RPMI7951 (cell line): ENCODE measurements at places on chromosomes 16 and 17. TPM values are rescaled to one million over a fixed set of nuclear protein-coding genes. Genes with fewer than 3 reads are reported as not detected.

- no peak for DNase-seq
Measured at GRCh38 chr16:50588276-50588675, 40.1 kb downstream of the NKD1 start.

SLC39A11 gene
- total RNA-seq, result 7.6 and 7.9 TPM in 2 replicates

KIF2B gene
- total RNA-seq, result not detected in 2 replicates

- DNase-seq, result no peak
Measured at GRCh38 chr17:40551879-40552768, 13.1 kb downstream of the CCR7 start.

HID1 gene
- 0.10 and 0.60 TPM in 2 replicates for total RNA-seq

- DNase-seq, result no peak
Measured at GRCh38 chr17:65058146-65058545, 1.6 kb upstream of the GNA13 start.

FZD2 gene
- total RNA-seq, result 4.7 and 6.6 TPM in 2 replicates

- no peak for DNase-seq
Measured at GRCh38 chr16:14405611-14406537, 224.2 kb downstream of the PARN start.

GRCh38 chr16:81335669-81336068 is 20.9 kb downstream of the GAN start:
- no peak for DNase-seq

DNA sequence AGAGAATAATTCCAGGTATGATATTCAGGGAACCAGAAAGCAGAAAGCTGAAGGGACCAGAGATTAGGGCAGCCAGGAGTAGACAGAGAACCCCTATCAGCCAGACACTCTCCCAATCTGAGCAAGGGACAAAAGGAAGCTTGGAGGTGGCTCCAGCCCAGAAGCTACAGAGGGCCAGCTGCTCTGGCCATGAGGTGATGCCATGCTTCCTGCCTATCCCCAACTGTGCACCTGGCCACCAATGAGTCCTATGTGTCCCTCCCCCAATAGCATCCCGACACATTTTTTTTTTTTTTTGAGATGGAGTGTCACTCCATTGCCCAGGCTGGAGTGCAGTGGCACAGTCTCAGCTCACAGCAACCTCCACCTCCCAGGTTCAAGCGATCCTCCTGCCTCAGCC is 30.0 kb downstream of the NSMCE1 start:
- DNase-seq, result no peak

RFWD3 gene
- 37.5 and 44.9 TPM in 2 replicates for total RNA-seq

- no peak for DNase-seq
Measured at GRCh38 chr16:8847145-8847544, 21.7 kb downstream of the CARHSP1 start.

GRCh38 chr16:85712801-85713200 is 24.0 kb upstream of the GINS2 start:
- no peak for DNase-seq

GRCh38 chr16:2339521-2340484 is 725 bp downstream of the ABCA3 start:
- DNase-seq, result peak; percentile 14

DNA sequence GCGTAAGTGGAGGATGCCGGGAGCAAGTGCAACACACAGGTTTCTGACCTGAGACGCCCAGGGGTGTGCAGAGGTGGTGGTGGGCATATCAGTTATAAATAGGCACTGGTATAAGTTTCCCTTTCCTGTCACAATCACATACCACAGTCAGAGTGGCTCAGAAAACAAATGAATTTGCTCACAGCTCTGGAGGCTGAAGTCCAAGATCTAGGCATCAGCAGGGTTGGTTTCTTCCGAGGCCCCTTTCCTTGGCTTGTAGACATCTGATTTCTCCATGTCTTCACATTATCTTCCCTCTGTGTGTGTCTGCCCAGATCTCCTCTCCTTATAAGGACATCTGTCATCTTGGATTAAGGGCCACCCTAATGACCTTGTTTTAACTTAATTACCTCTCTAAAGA is 250.5 kb upstream of the TNRC6C start:
- no peak for DNase-seq

- no peak for DNase-seq
Measured at GRCh38 chr16:52597772-52598483, 51.0 kb upstream of the TOX3 start.

TTC19 gene
- 17.7 and 19.8 TPM in 2 replicates for total RNA-seq

DNA sequence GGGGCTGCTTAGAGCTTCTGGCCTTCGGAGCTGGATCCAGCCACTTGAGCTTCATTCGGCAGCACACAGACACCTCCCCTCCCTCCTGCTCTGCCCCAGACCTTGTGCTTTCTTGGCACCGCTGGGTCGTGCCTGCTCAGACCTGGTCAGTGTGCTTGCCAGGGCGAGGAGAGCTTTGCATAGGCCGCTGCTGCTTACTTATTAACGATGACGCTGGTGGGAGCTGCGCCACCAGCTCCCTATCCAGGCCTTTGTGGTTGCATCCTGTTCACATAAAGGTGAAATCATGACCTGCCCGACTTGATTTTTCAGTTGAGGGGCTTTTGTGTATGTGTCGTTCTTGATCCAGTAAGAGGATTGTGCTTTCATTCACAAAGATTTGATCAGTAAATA is 101.1 kb downstream of the MSI2 start:
- no peak for DNase-seq

DNA sequence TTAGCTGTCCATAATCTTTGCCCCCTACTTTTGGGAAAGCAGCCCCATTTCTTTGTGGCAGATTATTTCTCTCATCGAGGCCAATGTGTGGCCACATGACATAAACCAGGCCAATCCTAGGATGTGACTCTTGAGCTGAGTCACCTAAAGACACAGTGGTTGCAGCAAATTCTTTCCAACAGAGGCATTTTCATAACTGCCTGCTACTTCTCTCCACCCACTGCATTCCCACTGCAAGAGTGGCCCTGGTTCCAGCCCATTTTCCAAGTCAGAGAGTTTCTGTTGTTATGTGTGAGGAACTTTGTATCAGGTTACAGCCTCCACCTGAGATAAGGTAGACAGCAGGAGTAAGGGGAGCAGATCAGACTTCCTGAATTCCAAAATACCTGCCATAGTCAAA is 195.2 kb downstream of the RGS9 start:
- peak; percentile 43 for DNase-seq

- no peak for DNase-seq
Measured at GRCh38 chr17:17206913-17207335, 791 bp upstream of the PLD6 start.

- DNase-seq, result peak; percentile 74
Measured at GRCh38 chr16:24491731-24492130, 47.6 kb upstream of the RBBP6 start.

DNA sequence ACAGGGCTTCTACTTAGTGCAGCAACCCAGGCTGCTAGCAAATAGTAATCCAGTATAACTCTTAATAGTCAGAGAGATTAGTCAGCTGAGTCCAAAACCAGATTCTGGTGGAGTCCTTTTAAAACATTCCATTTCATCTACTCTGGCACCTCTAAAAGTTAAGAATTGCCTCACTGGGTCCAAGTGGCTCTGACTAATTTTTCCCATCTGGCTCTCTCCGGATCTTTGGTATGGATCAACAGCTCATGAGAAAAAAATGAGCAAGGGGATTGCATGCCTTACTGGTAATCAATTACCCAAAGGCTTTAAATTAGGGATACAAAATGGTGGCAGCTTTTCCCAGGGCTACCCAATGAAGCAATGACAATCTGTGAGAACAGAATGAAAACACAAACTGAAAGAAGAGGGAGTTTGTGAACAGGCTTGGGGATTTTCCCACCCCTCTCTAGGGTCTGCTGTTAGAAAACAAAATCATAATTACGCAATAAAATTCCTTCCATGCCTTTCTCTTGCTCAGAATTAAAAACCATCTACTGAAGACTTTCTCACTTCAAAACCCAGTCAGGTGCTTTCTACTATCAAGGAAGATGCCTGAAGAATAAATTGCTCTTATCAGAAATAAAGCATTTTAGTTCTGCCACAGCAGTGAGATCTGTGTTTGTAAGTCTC is 84.6 kb upstream of the PMFBP1 start:
- DNase-seq, result peak; percentile 65

- no peak for DNase-seq
Measured at GRCh38 chr16:1545044-1546040, 11.9 kb downstream of the TMEM204 start.

ELMO3 gene
- total RNA-seq, result 0.48 and 0.78 TPM in 2 replicates

- no peak for DNase-seq
Measured at GRCh38 chr16:49670627-49671026, 185.3 kb downstream of the ZNF423 start.

- DNase-seq, result peak; percentile 48
Measured at GRCh38 chr16:78705694-78706093, 606.2 kb downstream of the WWOX start.

CAPNS2 gene
- total RNA-seq, result 0.20 and 0.60 TPM in 2 replicates

DNA sequence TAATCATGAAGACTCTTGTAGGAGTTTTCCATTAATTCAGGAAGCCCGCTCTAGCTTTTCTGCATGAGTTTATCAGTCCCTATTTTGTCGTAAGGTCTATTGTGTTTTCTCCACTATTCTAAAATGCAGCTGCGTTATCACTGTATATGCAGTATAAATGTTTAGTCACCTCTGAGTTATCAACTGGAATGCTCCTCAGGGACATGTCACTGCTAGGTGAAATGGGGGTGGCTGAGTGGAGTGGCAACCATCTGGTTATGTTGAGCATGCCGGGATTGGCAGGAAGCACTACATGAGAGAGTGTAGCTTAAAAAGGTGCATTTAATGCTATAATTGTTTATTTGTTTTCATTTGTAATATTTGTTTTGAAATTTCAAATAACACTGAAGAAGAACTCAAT is 285.2 kb upstream of the ELAC2 start:
- no peak for DNase-seq

CDRT15L2 gene
- total RNA-seq, result not detected in 2 replicates

DNA sequence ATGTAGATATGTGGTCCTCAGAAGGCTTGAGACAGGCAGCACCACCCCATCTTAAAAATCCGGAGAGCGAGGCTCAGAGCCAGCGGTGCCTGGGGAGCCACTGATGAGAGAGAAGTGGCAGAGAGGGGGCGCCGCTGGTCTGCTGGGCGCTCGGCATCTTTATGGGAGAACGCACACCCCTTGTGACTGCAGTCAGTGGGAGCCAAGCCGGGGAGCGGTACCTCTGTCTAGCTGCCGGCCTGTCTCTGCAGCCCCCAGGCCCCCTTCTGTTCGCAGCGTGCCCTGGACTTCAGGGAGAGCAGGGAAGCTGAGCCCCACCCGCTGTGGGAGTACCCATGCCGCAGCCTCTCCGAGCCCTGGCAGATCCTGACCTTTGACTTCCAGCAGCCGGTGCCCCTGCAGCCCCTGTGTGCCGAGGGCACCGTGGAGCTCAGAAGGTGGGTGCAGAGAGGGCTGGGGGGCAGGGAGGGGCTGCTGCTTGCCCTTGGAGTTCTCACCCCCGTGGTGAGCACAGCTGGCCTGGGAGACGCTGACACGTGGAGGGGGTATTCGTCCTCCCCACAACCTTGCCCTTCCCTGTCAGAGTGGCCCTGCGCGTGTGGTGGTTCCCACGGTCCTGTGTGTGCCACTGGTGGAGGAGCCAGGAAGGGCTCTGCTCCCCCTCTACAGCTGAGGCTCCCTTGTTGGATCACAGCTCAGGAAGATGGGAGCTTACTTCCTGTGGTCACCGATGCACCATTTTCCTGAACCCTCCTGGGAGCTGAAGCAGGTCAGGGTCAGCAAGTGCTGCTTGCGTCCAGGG is 44.8 kb downstream of the PRMT7 start:
- no peak for DNase-seq

- no peak for DNase-seq
Measured at GRCh38 chr17:34434052-34434451, 71.0 kb upstream of the CCL1 start.
